ENCODE measurements at places on chromosomes 4 and X.

- no peak for ATAC-seq
Observed at GRCh38 chrX:153312842-153313241, 8.7 kb downstream of the PNMA6F start.

DNA sequence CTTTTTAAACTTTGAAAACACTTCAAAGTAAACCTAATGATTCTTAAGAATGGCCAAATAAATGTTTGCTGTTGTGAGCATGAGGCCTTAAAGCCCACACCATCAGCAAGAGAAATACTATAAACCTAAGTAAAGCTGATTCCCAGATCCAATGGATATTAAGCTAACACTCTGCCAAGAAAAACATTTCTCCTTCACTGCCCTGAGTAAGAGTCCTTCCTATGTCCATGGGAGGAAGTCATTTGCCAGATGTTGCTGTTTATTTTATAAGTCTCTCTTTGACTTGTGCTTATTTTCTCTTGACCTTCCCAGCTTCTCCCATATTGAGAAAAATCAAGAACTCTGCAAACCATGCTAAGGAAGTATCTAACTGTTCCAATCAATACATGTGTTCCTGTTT lies 154.3 kb upstream of the EDNRA start:
- no peak for ATAC-seq

GRCh38 chrX:48890296-48890925 lies 7.2 kb downstream of the TIMM17B start:
- ATAC-seq, result no peak

- peak; percentile 56 for ATAC-seq
Observed at GRCh38 chrX:51955200-51955599, 61.8 kb downstream of the MAGED1 start.

- no peak for ATAC-seq
Observed at GRCh38 chr4:139851639-139852038, 186.0 kb downstream of the MGST2 start.

DNA sequence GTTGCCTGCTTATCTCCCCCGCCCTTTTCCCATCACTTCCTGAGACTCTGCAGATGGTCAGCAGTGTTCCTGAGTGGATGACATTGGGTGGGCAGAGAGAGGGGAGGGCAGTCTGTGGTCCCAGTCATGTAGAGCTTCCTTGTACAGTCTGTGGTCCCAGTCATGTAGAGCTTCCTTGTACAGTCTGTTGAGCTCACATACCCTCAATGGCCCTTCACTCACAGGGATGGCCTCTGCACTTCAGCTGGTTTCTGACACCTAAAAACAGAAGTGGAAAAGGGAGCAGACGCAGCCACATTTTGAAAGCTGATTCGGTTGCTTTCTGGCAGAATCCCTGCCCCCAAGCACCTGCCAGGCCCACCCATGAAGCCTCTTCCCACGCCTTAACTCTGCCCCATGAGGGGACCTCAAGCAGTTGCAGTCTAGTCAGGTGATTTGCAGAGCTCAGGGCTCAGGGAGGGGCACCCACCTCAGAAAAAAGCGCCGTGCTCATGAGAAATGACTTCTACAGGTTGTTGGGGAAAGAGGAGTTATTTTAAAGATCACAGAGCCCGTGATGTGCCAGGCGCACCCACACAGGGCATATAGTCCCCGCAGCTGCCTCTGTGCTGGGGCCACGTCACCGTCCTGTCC lies 3.6 kb upstream of the TMEM271 start:
- no peak for ATAC-seq

DNA sequence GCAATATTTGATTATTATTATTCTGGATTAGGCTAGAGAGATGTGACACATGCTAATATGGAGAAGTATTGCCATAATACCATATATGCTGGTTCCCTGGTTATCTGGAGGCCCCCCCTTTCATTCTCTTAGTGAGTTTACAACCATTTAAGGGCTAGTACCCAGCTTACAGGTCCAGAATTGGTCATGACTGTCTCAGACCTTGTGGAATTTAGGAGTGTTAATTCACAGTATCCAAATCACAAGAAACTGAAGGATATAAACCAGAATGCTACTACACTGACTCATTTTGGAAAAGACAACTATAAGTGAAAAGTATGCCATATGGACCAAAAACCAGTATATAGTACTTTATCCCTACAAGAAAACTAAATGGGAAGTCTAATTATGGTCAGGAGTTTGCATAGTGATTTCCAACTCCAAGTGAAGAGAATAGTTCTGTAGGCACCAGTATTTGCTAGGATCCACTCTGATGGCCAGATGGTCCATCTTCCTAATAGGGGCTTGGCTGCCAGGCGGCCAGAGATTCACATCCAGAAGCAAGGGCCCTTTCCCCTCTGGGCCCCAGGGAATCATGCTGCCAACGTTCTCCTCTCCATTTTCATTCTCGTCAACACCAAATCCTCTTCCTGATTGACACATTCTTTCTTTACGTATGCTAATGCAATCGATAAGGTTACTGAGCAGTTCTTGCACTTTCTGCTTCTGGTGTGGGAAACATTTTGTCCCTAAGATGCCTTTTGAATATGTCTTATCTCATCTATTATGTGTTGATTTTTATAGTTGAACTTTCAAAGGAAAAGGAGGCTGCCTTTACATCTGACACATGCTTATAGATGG lies 123.6 kb downstream of the SHROOM3 start:
- no peak for ATAC-seq

- ATAC-seq, result no peak
Observed at GRCh38 chr4:137794764-137795254, 262.5 kb upstream of the PCDH18 start.

GRCh38 chr4:104743215-104743653 lies 248.5 kb upstream of the CXXC4 start:
- ATAC-seq, result no peak

DNA sequence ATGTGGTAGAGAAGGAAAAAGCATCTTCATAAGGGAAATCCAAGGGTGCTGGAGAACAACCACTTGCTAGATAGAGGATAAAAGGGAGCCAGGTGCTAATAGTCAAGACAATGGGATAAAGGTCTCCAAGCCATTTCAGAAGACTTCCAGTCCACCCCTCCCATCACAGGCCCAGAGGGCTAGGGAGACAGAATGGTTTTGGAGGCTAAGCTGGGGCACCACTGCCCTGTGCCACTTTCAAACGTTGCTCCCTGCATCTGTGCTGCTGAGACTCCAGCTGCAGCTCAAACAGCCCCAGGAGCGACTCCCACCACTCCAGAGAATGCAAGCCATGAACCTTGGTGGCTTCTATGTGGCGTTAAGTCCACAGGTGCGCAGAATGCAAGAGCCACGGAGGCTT lies 38.4 kb upstream of the HUWE1 start:
- ATAC-seq, result no peak

GRCh38 chrX:124332481-124333424 lies at the start of gene TEX13D:
TEX13D (plus strand) TSS chrX:124332660; CDS start chrX:124332918, 258 bp downstream.
- ATAC-seq, result no peak

DNA sequence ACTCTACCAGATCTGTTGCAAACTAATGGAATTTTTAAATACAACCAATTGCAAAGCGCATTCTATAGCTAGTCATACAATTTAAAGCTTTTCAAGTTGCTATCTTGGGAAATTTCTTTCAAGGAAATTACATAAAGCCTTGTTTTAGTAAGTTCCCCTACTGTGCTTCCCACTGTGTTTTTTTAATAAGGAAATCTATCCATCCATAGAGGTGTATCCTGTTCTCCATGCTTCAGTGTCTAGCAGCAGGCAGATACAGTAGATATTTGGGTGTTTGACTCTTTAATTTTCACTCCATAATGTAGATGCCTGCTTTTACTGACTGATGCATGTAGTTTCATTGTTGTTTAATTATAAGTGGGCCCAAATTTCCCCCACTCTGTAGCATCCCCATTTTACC lies 171.6 kb upstream of the POU3F4 start:
- ATAC-seq, result no peak

DNA sequence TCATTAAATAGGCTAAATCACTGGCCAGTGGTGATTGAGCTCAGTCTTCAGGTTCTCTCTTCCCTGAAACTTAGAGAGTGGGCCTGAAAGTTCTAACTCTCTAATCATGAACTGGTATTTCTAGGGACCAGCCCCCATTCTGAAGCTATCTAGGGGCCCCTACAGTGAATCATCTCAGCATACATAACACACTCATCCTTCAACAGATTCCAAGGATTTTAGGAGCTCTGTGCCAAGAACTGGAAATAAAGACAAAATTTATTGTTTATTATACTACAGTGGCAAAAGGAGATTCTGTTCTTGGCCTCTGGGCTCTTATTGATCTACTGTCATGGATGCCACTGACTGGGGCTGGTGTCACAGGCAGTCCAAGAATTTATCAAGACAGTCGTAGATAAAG lies 263.8 kb upstream of the IGFBP7 start:
- ATAC-seq, result no peak

DNA sequence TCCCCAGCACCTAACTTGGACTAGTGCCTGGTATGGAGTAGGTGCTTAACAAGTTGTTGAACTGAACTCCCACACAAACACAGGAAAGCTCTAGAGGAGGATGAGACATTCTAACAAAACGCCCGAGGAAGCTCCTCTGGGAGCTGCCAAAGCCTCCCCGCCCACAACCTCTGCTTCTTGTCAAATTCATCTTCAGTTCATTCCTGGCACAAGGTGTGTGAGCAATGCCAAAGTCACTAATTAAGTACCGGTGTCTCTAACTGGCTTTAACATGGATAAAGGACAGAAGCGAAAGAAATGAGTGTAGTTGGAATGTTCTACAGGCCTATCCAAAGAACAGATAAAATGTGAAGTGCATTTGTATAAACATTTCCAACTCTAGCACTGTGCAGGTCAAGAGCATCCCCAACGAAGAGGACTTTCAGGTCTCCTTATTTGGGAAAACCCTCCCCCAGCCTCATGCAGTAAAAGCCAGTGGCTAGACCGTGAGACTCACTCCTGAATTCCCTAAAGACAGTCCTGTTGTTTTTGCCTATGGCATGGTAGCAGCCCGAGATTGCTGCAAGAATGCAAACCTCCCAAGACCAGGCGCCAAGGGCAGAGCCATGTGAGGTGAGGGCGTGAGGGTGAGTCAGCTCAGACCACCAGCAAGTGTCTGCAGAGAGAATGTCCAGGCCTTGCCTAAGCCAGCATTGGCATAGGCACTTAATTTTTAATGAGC lies 72.2 kb upstream of the KLF3 start:
- no peak for ATAC-seq

DNA sequence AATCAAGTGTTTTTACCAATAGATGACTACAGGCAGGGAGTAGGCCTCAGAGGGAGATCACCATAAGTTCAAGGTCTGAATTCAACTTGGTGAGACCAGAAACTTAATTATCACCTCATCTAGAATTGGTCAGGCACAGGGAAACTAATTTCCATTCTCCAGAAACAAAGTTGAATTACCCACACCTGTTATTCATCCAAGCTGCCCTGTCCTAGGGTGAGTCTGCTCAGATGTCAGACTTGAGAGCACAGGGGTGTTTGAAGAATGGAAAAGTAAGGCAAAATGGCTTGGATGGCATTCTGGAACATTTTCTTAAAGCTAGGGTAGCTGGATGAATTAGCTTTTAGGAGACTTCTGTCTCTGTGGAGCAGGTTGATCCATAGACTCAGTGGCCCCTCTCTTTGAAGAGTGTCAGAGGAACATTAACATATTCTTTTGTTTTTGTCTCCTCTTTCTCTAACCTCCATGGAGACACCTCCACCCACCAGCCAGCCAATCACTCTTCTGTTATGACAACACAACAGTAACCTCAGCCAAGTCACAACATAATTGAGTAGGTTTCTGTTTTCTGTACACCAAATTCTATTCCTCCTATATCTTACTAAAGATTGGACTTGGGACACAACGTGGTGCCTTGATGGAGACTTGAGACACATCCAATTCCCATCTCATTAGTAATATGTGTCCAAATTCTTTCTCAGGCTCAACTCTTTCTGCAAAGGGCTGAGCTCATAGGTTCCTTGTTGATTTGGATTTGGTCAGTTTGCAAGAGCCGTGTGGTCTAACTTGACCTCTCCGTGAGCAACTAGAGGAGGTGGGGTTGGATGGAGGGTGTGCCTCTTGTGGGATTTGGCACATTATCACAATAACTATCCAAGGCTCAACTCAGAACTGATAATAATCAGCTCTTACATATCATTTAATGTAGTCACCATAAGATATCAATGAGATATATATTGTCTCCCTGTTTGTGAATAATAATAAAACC lies 45.1 kb downstream of the VSIG4 start:
- ATAC-seq, result no peak

DNA sequence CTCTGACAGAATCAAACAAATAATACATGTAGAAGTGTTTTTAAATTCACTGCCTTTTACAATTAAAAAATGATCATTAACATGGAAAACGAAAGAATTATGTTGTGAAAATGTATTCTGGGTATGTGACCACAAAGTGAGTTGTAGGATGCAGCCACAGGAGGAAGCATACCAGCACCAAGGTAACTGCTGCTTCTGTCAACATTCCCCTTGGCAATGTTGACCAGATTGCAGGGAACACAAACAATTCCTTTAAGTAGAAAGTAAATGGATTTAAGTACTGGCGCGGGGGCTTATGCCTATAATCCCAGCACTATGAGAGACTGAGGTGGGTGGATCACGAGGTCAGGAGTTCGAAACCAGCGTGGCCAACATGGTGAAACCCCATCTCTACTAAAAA lies 1877.9 kb upstream of the PCDH7 start:
- no peak for ATAC-seq

DNA sequence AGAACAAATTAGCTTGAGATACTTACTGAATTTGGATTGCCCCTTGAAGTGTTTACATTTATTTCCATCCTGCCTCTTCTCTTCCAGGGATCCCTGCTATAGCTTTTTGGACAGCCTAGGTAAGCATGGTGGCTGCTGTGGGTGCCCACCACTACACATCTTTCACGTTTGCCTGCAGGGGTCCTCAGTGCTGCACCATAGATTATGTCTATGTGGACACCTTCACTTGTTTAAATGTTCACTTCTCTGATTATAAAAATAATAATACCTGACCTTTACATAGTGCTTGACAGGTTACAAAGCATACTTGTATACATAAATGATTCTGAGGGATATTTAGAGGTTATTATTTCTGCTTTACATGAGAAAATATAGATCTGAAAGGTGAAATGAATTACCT lies 67.9 kb upstream of the SLC4A4 start:
- ATAC-seq, result no peak

- ATAC-seq, result no peak
Observed at GRCh38 chrX:121958886-121959285, 911.5 kb downstream of the GLUD2 start.
